ENCODE measurements at places on chromosomes 6 and 20. TPM values are rescaled to one million over a fixed set of nuclear protein-coding genes. Genes with fewer than 3 reads are reported as not detected.

DNA sequence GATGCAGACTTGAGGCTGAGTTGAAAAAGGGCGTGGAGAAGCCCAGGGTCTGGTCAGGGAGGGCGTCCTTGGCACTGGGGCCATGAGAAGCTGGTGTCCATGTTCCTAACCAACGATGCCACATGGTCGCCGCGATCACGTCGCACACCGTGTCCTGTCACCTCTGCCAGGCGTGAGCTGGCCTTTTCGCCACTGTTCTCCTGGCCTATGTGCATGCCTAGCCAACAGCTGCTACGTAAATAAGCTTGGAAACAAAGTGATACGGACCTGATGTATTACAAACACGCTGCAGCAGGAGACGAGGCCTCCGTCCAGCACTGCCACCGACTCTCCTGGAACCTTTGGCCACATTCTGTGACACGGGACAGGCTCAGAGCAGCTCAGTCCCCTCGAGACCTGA lies 22.0 kb upstream of the KIF25 start:
- no peak for DNase-seq

Gene FLRT3
- total RNA-seq: 0.80 TPM

DNA sequence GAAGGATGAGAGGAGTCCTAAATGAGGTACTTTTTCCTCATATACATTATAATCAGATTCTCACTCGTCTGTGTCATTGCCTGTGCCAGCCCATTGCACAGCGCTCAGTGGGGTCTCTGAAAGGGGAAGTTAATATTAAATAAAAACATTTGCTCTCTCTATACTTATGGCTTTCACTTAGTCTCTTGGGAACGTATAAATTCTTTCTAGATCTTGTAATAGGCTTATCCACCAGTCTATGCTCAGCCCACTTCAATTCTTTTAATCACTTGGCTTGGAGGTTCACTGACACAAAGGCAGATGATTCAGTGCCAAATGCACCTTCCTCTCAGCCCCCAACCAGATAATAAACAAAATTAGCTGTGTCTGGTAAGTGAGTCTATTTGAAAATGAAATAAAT lies 164.3 kb upstream of the OGFRL1 start:
- no peak for DNase-seq

GRCh38 chr6:138535728-138536455 lies 36.6 kb upstream of the NHSL1 start:
- no peak for DNase-seq

Gene KCNQ2
- total RNA-seq: 88.6 TPM

Gene DEFB124
- total RNA-seq: not detected

GRCh38 chr20:57275813-57276212 lies 9.4 kb upstream of the BMP7 start:
- no peak for DNase-seq

DNA sequence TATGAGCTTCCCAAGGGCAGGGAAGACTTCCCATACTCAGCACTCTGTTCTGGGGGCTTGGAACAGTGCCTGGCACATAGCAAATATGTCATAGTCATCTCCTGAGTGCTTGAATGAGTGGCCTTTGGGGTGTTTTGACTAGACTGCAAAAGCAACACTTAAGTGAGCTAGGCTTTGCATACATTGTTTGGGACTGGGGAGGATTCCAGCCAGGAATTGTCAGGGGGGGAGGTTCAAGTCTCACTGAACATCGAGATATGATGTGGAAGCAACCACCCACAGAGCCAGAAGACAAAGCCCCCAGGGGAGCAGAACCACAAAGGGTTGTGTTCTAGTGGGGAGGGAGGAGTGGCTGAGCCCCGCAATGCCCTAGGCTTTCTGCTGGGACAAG lies 98.4 kb downstream of the SYCP2 start:
- DNase-seq: peak; percentile 33

Gene AGER
- 9.6 TPM for total RNA-seq

Data from H1 (cell line).